ENCODE measurements at places on chromosomes 1 and 21.

DNA sequence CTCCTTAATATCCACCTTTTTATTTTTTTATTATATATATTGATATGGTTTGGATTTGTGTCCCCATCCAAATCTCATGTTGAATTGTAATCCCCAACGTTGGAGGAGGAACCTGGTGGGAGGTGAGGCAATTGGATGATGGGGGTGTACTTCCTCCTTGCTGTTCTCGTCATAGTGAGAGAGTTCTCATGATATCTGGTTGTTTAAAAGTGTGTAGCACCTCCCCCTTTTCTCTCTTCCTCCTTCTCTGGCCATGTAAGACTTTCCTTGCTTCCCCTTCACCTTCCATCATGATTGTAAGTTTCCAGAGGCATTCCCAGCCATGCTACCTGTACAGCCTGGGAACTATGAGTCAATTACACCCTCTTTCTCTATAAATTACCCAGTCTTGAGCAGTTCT is 22.7 kb upstream of the CCSAP start:
- ATAC-seq, result no peak

GRCh38 chr1:87435484-87435883 is 106.8 kb downstream of the LMO4 start:
- ATAC-seq, result no peak

DNA sequence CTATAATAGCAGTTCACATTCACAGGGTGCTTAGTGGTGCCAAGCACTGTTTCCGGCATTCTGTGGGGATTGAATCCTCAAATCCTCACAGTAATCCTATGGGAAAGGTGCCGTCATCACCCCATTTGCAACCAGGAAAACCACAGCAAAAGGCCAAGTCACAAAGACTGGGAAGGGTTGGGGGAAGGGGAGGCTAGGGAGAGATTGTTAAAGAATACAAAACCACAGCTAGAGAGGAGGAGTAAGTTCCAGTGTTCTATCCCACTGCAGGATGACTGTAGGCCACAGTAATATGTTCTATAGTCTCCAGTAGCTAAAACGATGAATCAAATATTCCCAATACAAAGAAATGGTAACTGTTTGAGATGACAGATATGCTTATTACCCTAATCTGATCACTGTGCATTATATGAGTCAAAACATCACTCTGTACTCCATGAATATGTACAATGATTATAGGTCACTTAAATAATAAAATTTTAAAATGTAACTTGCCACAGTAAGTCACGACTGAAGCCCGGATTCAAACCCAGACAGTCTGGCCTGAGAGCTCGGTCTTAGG is 256.8 kb downstream of the TOMM20 start:
- no peak for ATAC-seq

DNA sequence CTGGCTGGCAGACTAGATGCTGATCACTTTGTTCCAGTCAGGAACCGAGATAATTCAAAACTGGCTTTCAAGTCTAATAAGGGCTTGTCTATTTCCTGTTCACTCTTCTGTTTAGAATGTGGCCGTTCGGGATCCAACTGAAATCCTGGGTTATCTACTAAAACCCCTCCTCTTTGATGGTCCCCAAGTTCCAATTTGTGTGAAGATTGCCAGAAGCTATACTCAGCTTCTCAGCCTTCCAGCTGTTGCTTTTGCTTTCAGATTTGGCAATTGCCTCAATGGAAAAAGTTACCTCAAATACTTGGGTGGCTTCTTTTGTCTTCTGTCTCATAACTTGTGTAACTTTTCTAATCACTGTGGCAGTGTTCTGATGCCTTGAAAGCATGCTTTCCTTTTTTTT is 43.7 kb downstream of the BTBD8 start:
- ATAC-seq, result no peak

GRCh38 chr1:45542591-45542990 is 8.0 kb upstream of the AKR1A1 start:
- no peak for ATAC-seq

DNA sequence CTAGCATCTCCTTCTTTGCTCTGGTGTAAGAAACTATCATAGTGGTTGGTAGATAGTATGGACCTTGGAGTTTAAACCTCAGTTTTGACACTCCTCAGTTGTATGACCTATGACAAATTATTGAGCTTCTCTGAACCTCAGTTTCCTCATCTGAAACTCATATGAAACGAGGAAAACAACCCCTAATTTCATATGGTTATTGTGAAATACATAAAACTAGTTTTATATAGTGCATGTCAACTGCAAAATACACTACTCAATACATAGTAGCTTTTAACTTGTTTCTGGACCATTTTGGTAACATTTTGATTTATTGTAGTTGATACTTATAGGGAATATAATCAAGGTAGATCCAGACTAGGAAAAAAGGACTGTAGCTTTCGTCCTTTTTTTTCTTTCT is 32.9 kb downstream of the CLIC4 start:
- ATAC-seq, result no peak

DNA sequence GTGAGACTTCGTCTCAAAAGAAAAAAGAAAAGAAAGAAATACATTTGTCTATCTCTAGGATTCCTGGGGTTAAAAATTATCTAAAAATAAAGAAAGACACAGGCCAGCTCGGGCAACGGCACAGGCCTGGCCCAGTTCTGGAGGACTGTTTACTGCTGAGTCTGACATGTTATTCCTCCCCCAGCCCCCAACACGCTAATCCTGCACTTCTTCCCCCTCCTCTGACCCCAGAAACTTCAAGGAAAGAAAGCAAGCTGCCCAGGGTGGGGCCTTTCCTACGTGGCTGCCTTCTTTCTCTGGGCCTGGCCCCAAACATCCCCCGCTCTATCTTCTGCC is 40.0 kb downstream of the ACOT7 start:
- ATAC-seq, result no peak

- ATAC-seq, result no peak
These were observed 20.8 kb upstream of the SLC35F3 start for GRCh38 chr1:233883671-233884070.

DNA sequence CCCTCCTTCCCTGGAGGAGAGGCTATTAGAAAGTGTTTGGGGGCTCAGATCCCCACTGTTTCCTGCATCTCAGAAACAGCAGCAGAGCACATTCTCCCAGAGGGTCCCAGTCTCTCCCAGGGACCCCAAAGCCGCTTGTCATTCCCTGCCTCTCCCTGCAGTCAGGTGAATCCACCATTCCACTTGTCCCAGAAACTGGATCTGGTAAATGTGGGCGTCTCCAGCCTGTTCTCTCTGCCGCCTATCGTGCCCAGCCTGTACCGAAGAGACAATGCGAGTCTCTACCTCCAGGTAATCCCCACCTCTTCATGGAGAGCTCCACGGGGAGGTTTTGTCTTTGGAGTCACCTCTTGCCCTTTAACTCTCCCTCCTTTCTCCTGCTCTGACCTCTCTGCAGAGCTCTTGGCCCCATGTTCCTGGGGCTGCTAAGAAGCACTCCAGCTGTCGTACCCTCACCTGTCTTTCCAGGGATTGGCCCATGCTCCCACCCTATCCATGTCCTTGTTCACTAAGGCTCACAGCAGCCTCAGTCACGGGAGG is 26.9 kb downstream of the INAVA start:
- no peak for ATAC-seq

DNA sequence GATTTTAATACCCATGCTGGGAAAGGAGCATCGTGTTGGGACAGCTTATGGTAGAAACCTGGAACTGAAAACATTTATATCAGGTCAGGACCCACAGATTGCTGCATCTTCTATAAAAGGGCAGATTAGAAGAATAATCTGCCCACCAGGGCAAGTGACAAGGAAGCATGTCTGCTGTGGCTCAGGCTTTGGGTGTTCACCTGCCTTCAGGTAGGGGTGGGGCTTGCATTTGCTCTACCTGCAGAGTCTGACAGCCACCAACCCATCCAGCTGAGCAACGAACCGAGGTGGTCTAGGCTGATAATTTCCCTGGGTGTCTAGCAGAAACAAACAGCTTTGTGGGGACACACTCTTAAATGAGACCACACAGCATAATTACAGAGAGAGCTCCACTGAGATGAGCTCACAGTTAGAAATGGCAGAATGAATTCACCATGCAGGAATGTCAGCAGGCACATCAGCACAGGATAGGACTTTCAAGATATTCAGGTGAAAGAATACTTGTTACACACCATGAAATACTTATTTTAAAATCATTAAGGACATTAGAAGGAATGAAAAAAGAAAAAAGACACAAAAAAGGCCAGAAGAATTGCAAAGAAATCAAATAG is 36.1 kb upstream of the B3GALT5 start:
- ATAC-seq, result no peak

GRCh38 chr1:47881505-47882442 is 115.4 kb downstream of the TRABD2B start:
- ATAC-seq, result no peak

- ATAC-seq, result no peak
These were observed 519.2 kb upstream of the B3GALT2 start for GRCh38 chr1:193705554-193705981.

DNA sequence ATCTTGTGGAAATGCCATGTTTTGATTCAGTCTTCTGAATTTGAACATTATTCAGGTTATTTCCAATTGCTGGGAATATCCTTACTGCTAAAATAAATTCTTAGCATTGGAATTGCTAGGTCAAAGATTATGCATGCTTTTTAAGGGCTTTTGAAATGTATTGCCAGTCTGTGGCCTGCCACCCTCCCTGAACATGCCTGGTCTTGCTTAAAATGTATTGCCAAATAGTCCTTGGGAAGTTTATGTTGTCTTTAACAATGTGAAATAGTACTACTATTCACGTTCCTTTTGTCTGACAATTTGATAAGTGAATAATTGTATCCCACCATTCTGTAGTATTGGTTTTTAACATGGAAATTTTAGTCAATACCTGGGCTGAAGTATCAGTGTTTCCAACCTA is 13.6 kb downstream of the TARDBP start:
- ATAC-seq, result no peak

DNA sequence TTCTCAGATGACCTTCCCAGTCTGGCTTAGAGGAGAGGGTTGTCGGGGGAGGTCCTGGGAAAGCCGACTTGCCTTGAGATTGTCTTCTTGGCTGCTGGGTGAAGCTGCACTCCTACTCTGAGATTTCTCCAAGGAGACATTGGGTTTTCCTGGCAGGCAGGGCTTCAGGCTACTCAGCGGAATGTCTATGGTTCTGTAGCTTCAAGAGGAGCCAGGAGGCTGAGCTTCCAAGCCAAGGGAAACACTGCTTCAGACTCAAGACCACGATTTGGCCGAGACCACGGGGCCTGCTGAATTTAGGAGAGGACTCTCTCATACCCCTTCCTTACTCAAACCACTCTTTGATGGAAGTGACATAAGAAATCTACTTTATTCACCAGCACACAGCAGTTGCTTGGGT is 67.8 kb downstream of the NTMT2 start:
- no peak for ATAC-seq

DNA sequence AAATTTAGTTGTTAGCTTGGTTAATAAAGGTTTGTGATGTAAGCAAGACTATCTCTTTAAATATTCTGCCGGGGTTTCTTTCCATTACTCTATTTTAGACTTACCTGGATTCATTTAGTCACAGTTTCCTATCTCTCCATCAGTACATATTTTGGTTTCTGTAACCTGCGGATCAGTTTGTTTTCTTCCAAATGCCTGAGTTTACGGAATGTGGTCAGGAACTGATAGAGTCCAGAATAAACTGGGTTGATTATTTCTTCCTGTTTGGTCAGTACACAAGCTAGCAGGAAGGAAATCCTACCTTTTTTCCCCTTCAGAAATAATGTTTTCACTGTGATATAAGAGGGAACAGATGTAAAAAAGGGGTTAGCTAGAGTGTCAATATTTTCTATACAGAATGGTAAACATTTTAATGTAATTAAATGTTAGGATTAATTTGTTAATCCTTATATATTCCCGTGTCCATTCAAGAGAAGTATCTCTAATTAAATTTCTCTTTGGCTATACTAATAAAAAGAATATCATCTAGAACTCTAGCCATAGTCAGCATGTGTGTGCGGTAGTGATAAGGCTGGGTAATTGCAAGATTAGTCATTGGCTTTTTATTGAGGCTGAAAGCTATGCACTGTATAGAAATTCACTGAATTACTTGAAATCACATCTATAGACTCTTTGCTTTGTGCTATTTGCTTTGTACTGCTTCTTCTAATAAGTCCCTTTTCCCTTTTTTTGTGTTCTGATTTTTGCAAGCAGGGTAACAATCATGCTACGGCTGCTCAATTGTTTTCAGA is 144.7 kb upstream of the ADGRL4 start:
- ATAC-seq, result no peak

DNA sequence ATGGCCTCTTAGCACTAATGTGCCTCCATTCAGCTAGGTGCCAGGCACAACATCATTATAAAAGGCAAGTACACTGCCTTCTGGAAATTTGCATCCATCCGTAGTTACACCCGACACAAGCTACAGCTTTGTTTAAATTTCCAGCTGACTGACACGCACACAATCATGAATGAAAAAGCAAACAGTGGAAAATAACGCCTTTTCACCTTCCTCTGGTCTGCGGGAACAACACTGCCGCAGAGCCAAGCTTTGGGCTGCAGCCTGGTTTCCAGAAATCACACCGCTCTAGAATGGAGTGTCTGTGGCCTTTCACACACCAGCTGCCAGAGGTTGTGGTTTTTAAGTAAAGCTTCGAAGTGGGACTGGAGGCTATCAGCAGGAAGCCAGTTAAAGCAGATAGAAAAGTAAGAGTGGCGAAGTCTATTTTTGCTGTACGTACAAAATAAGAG is 142.8 kb upstream of the COA6 start:
- ATAC-seq, result no peak

- ATAC-seq, result no peak
These were observed 18.0 kb downstream of the TIE1 start for GRCh38 chr1:43318831-43319230.

- ATAC-seq, result peak; percentile 50
These were observed 679 bp downstream of the ABL2 start for GRCh38 chr1:179228783-179229213.

DNA sequence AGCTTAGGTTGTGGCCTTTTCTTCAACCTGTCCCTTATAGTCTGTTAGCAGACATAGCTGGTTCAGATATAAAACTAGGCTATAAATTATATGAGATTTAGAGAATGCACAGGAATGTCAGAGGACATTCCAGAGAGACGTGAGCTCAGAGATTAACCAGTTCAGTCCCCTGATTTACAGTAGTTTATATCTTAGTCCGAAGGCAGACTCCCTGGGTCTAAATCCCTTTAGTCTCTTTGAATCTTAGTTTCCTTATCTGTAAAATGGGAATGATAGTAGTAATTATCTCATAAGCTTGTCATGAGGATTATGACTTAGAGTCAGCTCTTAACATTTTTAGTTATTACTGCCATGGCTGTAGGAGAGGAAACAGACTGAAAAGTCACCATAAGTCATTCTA is 45.5 kb upstream of the PLXNA2 start:
- no peak for ATAC-seq
